ENCODE measurements at places on chromosomes 13 and 19.

GRCh38 chr19:33465834-33466233 lies 55.8 kb downstream of the PEPD start:
- no peak for DNase-seq

DNA sequence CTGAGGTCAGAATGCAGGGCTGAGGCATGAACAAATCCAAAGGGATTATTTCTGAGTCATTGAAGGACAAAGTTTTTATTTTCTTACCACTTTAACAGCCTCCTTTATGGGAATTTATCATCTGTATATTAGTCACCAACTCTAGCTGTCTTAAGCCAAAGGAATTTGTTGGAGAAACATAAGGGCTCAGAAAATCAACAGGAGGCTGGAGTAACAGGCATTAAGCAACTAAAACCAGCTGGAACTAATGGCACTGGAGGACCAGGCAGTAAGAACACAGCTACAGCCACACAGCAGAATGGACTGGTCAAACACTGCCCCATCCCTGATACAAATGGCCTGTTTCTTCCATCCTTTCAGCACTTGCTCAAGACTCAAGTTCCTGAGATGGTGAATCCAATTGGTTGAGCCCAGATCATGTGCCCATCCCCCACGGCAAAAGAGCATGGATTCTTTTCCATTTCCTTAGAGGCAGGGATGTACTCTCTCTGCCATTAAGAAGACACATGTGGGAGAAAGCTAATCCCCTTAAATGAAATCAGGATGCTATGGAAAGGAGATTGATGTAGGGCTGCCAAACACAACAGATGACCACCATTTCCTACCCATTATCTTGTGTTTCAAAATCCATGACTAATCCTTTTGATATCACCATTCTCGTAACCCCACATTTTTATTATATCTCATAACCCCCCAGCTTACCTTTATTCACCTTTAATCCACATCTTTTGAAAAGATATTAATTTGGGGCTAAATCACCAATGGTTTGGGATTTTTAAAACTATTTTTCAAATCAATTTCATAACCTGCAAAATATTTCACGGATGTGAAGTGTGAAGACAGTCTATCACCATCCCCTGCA lies 157.0 kb upstream of the FNDC3A start:
- no peak for DNase-seq

DNA sequence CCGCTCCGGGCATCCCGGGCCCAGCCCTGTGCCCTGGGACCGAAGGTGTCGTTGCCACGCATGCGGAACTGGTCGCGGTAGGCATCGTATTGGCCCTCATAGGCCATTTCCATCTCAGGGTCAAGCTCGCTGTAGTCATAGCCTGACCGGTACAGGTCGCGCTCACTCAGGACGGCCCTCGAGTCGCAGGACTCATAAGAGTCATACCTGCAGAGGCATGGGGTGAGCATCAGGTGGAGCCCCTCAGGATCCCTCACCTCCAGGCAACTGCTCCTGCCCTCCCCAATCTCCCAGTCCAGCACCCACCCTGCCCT lies 17.4 kb downstream of the AKAP8L start:
- no peak for DNase-seq

DNA sequence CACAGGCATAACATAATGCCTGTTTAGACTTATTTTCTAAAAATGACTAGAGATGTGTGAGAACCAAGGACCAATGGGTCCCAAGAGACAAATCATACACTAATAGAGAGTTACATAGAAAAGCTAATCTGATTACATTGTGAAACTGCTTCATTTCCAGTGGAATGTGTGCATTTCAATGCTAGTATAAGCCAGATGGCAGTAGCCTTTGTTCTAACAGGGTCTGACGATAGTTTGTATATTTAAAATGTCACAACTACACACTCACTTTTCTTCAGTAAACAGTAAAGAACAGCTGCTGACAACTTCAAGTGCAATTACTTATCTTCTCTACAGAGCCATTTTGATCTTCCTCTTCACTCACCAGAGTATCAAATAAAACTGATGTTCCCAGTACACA lies 4.3 kb upstream of the SLITRK5 start:
- no peak for DNase-seq

DNA sequence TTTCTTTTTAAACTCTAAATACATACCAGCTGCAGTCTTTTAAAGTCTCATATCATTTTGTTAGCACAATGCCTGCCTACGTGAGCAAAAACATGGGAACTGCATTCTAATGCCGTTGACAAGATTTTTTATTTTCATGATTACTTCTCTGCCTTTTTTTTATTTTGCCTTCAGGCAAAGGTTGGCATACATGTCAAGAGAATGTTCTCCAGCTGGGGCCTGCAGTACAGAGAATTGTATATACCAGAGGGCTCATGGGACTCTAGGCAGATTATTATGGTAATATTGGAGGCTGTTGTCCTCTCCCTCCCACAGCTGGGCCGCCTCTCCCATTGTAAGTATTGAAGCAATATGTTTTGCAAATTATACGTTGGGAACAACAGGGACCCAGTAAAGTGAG lies 53.9 kb upstream of the OBI1 start:
- DNase-seq, result no peak

- no peak for DNase-seq
These were observed at the start of gene FXYD3 for GRCh38 chr19:35115177-35115951. FXYD3 (plus strand) TSS chr19:35115823; CDS start chr19:35119377, 3,554 bp downstream.

- DNase-seq, result no peak
These were observed 9.5 kb upstream of the FFAR2 start for GRCh38 chr19:35438527-35438926.

- DNase-seq, result no peak
These were observed 61.1 kb upstream of the TPM4 start for GRCh38 chr19:16014923-16015804.

DNA sequence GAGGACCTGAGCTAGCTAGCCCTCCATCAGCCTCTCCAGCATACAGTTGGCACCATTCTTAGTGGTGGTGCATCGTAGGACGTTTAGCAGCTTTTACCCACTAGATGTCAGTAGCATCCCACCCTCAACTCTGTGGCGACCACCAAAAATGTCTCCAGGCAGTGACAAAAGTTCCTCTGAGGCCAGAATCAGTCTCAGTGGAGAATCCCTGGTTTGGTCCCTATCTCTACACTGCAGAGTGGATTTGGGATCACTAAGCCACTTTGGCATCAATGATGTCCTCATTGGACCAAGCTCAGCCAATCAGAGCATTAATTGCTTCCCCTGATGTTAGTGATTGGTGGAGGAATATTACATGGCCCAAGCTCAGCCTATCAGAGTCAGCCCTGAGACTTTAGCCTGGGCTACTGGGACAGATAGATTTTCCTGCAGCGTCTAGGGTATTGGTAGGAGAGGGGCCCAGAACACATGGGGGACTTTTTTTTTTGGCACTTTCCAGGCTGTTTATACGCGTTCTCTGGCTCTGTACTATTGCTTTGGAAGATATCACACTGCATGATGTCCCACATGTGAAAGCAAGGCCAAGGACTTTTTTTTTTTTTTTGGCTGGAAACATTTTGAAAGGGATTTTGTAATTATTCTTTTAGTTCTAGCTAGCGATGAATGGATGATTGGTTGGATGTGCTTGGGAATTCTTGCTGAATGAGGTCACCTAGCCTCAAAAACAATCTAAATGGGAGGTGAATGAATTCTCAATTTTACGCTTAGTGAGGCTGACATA lies 7.0 kb downstream of the TMEM221 start:
- peak; percentile 21 for DNase-seq

GRCh38 chr19:32258167-32258566 lies 87.2 kb upstream of the ZNF507 start:
- no peak for DNase-seq

DNA sequence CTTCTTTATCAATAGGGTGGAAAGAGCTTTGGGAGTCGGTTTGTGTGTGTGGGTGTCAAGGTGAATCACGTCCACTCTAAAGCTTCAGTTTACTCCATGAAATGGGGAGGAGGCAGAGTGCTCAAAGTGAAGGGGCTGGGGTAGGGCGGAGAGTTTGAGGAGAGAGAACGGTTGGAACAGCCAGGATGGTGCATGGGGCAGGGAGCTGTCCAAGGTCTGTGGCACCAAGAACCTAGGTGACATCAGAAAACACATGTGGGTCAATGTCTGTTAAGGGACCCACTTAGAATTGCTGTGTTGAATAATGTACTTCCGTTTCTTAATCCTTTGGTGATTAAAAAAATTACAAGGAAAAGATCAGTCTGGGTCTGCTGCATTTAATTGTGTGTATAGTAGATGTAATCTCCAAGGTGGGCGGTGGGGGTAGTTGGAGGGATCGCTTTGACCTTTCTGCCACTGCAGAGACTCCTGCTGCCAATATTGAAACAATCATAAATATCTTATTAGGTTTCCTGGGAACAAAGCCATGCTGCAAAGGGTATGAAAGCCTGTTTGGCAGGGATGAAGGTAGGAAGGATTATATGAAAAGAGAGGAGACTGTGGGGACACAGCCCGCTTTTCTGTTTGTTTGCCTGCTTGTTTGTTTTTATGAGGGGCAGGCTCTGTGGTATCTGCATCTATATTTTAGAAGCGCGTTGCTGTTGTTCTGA lies 122.3 kb downstream of the ATP8A2 start:
- no peak for DNase-seq

- peak; percentile 12 for DNase-seq
These were observed 83.6 kb upstream of the ARHGEF7 start for GRCh38 chr13:111031531-111031961.

DNA sequence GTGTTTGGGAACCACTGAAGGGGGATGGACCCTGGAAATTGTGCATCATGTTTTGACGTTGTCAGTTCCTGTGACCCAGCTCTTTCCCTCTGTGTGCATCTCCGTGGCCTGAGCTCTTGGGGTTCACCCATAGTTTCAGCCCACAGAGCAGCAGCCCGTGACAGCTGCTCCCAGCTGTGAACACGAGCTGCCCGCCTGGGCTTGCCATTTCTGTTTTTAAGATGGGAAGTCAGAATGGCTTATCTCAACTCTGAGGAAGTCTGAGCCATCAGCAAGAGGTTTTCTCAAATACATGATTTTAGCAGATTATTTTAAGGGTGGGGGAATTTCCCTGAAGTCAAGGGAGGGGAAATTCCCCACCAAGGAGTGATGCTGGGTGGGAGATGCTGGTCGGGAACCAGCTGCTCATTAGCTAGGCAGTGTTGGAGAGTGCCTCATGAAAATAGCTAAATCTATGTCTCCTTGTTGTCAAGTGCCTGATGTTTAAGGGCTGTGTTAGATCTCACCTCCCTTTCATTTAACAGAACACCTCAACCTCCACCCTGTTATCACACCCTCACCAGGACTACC lies 34.8 kb upstream of the C1QTNF9 start:
- DNase-seq, result peak; percentile 81

DNA sequence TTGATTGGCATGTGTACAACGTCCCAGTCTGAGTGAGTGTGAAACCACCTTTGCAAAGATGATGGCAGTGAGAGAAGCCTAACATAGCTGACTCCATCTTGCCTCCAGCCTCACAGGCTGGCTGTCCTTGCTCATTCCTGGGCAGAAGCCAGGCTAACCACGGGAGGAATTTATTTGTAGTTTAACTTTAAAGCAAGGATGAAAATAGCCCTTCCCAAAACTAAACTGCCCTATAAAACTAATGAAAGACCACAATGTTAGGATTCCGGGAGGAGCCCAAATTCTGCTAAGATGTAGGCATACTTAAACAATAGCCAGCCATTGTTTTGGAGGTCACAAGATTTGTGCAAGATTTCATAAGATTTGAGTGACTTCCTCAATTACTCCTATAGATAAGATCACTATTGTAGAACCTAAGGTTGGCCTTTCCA lies 96.6 kb upstream of the LSM14A start:
- DNase-seq, result no peak
